ENCODE measurements at places on chromosomes 1 and 21.
A peak's percentile ranks its signal among the peaks of the same experiment; 100 is the strongest.

GRCh38 chr21:17495680-17496079 is 17.2 kb upstream of the CXADR start:
- DNase-seq: no peak

GRCh38 chr1:61301824-61302657 is 219.7 kb downstream of the NFIA start:
- DNase-seq: peak; percentile 64

DNA sequence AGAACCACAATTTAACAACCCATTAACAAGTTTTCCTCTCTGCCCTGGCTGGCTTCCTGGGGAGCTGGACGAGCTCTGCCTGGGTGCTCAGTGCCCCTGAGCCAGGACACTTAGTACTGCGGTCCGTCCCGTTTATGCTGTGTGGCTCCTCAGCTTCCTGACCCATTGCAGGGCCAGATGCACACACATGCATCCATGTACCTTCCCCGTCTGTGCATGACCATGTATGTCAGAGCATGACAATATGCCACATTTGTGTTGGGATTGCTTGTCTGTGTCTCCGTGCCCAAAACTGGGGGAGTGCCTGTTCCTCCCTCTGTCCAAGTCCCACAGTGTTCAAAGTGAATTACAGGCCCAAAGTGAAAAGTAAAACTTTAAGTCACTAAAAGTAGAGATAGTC is 9.7 kb upstream of the TFF3 start:
- DNase-seq: no peak

GRCh38 chr1:146031476-146031875 is 9.9 kb upstream of the HJV start:
- no peak for DNase-seq

DNA sequence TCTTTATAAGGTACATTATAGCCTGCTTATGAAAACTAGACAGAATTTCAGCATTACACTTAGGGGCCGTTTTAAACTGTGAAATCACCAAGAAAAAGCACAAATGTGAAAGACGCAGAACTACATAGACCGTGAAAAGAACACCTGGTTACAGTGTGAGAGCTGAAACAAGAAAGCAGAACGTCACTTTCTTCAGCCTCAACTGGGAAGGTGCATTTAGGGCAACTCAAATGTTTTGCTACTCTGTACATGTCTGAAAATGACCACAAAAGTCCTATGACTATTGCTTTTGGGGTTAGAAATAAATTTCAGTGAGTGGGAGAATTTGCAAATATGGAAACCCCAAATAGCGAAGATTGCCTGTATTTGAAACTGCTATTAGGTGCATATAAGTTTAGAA is 268.7 kb downstream of the OLFM3 start:
- DNase-seq: no peak

GRCh38 chr1:19456968-19457441 is 28.3 kb downstream of the CAPZB start:
- DNase-seq: no peak

DNA sequence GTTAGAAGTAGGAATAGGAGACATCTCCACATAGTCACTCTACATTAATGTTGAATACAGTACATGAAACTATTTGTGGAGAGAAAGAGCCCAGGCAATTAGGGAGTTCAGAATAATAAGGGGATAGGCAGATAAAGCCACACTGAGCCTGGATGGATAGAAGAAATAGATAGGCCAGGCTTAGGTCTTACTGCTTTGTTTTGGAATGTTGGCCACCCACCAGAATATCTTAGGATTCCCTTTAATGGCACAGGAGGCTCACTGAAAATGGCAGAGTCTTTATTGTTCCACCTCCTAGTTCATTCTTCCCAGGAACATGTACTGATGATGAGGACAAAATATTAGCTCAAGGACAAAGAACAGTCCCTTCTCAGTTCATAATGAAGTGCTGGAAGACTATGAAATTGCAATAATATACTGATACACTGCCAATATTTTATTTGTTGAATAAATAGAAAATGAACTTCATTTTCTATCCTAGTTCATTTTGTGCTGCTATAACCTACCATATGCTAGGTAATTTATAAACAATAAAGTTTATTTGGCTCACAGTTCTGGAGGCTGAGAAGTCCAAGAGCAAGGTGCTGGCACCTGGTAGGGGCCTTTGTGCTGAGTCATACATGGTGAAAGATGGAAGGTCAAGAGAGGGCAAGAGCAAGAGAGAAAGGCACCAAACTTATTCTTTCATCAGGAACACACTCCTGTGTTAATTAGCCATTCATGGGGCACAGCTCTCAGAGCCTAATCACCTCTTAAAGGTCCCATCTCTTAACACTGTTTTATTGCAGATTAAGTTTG is 87.3 kb downstream of the TBX15 start:
- DNase-seq: no peak

DNA sequence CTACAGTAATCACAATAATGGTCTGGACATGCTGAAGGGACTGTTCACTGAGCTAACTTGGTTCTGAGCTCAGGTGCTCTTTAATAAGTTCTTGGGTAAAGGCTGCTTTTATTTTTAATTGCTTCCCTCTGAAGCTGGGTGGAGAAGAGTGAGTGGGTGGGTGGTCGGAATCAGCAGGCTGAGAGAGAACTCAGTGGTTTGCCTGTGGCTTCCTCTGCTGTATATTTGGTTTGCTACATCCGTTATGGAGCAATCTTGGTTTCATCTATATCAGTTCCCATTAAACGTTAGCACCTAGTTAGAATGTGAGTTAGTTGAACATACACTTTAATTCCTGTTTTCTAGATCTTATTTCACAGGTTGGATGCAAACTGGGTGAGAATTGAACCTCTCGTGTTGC is 23.3 kb downstream of the CNIH4 start:
- DNase-seq: no peak

GRCh38 chr1:151681923-151682322 is 34.7 kb downstream of the CELF3 start:
- DNase-seq: no peak

DNA sequence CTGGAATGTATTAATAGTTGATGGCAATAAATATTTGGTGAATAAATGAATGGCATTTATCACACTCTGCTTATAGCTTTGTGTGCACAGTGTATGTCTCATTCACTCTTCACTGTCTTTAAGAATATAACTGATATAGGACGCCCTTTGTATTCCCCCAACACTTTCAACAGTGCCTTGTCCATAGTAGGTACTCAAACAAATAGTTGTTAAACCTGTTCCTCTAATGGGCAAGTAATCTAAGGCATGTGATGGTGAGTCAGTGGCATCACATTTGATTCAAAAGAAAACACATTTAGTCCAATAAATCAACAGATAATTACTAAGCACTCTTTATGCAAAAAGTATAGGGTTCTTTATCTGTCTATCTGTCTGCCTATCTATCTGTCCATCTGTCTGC is 11.2 kb upstream of the RXRG start:
- DNase-seq: no peak

DNA sequence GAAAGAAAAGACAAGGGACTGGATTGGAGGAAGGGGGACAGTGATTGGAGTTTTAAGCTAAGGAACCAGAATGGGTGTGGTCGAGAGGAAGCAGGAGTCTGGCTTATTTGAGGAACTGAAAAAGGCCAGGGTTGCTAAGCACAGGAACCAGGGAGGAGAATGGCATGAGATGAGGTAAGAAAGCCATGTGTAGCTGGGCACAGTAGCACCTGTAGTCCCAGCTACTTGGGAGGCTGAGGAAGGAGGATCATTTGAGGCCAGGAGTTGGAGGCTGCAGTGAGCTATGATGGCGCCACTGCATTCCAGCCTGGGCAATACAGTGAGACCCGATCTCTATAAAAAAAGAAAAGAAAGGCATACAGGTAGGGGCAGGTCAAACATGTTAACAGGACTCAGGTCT is 8.1 kb upstream of the KHDRBS1 start:
- DNase-seq: no peak

DNA sequence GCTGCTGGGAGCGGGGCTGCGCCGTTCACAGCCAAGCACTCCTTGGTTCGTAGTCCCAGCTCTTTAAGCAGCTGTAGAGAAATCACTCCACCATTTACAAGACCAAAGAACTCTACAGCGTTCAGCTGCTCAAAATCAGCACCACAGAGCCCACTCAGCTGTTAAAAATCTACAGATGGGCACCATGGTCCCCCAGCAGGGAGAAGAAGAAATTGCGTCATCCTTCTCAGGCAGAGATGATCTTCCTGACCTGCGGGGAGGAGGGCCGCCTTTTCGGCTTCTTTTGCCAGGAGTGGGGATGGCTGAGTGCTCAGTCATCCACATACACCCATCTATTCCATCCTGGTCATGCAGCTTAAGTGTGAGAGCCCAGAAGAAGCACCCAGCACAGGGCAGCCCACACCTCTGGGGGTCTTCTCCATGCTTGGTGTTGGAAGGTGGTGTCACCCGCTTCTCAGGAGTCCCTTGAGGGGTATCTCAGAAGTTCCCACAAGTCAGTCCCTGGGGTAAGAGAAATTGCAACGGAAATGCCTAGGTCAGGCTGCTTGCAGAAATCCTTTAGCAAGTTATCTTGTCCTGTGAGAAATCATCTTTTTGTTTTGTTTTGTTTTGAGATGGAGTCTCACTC is 163.8 kb downstream of the NPHP4 start:
- no peak for DNase-seq

DNA sequence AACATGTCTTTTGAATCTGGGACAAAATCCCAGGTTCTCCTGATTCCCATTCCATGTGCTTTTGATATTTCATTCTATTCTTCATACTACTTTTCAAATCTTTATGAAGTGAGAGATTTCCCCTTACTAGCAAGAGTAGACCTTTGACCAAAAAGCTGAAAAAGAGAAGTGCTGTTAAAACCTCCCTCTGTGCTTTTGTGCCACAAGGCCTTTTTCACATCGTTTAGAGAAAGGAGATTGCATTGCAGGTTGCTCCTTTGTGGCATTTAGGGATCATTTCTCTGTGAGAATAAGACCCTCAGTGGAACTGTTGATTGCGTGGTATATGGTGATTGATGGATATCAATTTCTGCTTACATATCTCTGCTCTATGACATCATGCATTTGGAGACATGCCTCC is 148.8 kb downstream of the TGFB2 start:
- DNase-seq: no peak

- DNase-seq: peak; percentile 66
Observed at GRCh38 chr1:26784023-26784871, 3.5 kb upstream of the PIGV start.

GRCh38 chr1:183987593-183988318 is 49.8 kb downstream of the COLGALT2 start:
- no peak for DNase-seq

DNA sequence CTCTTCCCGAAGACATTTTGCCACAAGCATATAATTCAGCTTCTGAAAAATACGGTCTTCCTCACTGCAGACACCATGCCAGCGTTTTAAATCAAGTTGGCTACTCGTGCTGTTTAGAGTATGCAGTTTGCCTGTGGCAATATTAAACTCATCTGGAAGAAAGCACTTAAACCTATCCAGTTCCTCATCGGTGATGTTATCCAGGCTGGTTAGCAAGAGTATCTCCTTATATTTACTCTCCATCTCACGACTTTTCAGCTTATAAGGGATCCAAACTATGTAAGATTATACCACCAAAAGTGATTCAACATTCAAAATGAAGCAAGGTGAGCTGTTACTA is 9.7 kb upstream of the IFI16 start:
- DNase-seq: no peak

GRCh38 chr1:15420853-15421465 is 11.3 kb downstream of the EFHD2 start:
- DNase-seq: no peak

- no peak for DNase-seq
Observed at GRCh38 chr1:215679231-215679630, 112.1 kb downstream of the KCTD3 start.

GRCh38 chr1:21251773-21252471 is 38.3 kb downstream of the ECE1 start:
- DNase-seq: peak; percentile 100

Data from dermis microvascular lymphatic vessel endothelial cell (primary cell).